ENCODE measurements at places on chromosomes 7 and 10.

DNA sequence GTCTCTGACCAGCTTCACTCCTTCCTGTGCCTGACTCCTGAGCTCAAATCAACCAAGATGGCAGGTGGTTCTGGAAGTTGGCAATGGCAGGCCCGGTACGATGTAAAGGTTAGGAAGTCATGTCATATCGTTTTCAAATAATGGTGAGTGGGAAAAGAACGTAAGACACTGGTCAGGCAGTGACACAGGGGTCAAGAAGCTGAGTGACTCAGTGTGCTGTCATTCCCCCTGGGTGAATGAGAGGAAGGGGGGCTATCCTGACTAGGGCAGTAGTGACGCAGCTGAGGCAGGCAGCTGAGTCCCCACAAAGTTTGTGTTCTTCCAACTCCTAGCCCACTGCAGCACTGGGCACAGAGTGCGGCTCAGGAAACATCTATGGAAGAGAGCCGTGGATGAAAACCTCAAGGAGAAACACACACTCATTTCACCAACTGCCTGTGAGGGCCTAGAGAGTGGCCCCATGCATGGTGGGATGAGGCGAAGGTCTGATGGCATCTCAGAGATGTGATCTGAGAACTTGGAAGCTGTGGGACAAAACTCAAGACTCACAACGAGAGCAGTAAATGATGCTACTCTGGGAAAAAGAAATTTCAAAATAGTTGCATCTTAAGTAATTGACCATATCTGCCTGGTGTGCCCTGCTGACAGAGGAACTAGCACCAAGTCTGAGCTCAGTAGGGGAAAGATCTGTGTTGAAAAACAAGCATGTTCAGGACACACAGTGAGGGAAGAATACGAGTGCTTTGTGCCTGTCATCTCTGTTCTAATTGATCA, 23.2 kb downstream of the CREB3L2 start:
- DNase-seq = no peak

DNA sequence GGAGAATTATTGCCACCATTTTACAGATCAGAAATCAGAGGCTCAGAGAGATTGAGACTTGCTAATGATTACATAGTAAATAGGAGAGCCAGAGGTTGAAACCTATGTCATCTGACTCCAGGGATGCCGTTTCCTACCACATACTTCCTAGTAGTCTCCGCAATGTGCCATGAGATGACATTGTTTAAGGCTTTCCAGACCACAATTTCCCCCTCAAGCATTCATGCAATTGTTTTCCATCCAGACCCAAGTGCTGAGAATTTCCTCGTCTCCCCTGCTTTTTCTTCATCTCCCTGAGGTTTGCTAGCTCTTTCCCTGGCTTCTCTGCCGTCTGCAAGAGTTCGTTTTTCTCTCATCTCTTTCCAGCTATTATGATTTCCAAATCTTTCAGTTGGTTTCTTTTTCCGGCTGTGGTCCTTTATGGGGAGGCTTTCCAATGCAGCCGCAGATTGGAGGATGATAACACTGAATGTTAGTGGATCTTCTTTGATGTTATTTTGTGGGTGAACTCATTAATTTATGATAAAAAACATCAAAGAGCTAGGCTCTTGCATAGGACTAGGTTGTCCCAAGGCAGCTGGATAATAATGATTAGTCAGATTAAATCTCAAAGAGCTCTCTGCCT, 6.9 kb upstream of the GOLGA7B start:
- no peak for DNase-seq

- no peak for DNase-seq
Observed at GRCh38 chr10:44352316-44353127, 32.4 kb downstream of the CXCL12 start.

- no peak for DNase-seq
Observed at GRCh38 chr7:103857435-103857834, 132.0 kb downstream of the RELN start.

DNA sequence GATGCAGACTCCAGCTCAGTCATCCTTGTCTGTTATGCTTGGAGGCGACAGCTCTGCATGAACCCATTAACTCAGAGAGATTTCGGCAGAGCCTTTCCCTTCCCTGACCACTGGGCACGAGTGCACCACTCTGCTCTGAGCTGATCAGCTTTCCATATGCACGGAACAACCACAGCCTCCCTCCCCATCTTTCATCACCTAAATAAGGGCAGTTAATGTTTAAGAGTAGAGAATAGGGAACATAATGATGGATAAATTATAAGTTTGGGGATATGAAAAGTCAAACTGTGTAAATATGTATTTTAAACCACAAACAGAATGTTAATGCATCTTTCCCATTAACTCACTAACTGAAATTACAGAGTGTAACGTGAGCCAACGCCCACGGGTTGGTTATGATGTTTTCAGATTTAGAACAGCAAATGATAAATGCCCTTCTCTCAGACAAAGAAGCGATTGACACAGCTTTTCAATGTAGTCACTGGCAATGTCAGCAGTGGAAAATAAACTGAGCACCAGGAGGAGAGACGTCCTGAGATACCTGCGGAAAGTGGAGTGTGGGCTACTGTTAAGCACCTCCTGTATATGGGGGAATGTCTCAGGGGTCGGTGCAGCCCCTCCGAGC, 658.2 kb downstream of the LRMDA start:
- no peak for DNase-seq

DNA sequence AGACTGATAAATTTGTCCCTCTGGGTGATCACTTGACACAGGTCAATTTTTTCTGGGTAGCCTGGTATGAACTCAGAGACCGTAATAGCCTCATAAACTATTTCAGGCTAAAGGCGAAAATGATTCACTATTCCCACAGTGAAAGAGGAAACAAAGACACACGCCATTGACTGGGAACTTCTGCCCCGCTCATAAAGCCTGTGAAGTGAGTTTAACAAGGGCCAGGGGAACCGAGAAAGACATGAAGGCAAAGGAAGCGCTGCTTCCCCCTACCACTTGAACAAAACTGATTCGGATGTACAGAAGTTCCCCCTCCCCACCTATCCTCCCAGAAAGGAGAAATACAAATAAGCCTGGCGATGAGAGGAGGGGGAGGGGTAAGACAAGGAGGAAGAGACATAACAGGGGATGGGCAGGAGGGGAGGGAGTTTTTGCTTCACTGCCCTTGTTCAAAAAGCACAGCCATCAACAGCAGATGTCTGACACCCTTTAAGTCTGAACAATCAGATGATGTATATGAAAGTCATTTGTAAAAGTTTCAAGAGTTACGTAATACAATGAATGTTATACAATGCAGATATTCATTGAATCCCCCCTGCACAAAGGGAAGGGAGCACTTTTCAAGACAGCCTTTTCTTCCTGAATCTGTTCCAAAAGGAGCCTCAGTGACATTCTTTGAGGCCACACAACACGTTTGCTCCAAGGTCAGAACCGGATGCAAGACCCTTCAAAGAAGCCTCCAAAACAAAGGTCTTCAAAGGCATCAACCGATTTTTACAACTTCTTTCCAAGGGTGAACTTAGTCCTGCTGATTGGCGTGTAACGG, 734 bp downstream of the ABCB4 start:
- no peak for DNase-seq

DNA sequence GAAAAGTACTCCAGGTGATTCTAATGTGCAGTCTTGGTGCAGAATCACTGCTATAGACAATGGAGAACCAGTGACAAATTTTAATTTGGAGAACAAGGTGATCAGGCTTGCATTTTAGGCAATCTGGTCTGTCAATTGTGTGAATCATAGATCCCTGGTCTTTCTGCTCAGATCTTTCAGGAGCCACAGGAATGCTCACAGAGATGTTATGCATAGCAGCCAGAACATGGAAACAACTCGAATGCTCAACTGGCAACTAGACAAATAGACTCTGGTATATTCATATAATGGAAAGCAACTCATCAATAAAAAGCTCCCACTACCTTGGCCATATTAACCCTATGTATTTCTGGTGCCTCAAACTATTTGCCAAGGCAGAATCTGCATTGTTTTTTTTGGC, 209.1 kb downstream of the PHF14 start:
- no peak for DNase-seq

DNA sequence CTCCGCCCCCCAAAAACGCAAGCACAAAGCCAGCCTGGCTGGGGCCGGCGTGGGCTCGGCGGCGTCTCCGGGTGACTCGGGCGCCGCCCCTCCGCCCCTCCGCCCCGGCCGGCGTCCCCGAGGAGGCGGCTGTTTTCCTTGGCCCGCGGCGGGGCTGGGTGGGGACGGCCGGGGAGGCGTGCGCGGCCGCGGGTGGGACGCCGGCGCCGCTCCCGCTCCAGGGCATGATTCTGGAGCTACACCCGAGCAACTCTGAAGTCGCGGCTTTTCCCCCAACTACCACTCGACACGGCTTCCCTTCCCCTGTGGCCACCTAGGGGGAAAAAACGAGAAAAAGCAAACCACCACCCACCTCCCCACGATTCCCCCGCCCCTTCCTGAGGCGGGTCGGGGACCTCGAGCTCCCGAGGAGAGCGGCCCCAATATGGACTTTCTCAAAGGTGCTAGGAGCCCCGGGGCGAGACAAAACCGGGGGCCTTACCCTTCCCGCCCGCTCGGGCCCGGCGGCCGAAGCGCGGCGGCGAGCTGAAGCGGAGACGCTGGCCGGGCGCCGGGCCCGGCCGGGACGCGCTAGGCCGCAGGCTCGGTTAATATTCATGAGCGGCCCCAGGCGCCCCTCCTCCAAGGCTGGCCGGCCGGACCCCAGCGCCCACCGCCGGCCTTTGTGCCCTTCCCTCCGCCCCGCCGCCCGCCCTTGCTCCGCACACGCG, 856 bp downstream of the ARHGAP21 start:
- peak; percentile 54 for DNase-seq

DNA sequence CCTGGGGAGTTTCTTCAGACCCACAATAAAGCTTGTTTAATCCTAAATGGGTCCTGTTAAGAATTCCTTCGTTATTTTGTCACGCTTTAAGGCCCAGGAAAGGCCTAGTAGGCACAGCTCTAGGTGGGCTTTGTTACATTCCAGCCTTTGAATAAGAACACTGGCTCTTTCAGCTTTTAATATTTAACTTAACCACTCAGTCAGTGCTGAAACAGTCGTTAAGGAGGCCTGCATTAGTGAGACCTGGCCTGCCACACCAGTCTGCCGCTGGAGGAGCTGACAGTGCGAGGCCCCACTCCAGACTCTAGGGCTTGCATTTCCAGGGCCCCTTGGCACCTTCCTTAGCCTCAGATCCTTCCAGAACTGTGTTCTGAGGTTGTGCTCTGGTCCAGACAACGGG, 351.4 kb downstream of the GLRX3 start:
- no peak for DNase-seq

DNA sequence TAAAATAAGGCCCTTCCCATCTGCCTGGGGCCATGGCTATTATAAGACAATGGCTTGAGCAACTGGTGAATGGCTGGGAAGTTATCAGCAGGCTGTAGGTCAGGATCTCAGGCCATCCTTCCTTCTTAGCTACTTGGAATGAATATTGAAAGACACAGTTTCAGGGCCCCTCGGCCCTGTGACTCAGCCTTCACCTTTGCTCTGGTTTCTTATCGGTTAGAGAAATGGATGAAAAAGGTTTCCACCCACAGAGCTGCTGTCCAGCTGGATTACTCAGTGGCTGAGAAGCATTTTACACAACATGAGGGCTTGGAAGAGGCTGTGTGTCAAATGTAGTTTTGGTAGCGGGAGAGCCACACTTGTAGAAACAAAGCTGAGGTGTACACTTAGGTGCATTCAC, 9.4 kb downstream of the ACSL5 start:
- no peak for DNase-seq

DNA sequence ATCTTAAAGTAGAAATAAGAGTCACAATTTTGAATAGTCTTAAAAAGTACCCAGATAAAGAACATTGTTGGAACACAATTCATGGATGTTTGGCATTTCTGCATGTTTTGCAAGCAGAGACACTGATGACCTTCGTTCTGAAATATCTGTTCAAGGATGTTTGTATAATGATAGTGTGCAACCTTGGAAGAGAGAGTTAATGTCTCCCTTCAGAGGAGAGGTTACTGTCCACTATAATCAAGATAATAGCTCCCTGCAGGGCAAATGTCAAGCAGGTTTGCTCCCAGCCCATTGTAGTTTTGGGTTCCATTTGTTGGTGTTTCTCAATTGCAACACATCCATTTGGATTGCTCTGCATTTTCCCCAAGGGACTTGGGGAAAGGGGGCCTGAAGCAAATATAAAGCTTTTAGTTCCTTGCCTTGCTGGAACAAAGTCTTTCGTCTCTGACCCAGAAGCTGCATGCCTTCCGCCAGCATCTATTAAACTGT, 45.2 kb downstream of the COL1A2 start:
- no peak for DNase-seq

DNA sequence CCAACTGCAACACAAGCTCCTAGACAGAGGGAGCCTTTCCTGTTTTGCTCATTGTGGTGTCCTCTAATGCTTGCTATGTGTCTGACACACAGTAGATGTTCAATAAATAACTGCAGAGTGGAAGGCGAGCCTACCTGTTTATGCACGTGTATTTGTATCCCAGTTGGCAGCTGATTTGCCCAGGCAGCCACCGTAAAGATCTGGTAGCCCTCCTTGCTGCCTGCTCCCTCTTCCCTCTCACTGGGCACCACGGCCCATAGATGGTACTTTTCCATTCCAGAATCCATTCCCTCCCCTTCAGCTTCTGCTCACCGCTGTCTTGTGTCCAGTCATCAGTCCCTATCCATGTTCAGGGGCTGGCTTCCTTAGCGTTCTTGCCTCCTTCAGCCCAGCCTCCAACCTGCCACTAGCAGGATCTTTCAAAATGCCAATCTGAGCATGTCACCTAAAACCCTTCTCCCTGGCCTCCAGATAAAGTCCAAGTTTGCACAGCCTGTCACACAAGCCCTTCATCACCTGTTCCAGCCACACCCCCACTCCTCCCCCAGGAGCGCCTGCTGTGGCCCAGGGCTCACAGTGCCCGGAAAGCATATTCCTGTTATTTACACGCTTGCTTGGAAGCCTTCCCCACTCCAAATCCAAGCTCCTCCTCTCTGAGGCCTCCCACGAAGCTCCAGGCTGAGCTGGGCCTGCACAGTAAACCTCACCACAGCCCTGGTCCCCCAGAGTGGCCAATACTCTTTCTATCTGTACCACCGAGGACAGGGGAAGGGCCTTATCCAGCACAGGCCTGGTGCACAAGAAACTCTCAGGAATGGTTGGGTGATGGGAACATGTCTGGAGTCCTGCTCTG, 21.0 kb downstream of the ZCCHC24 start:
- DNase-seq = no peak

DNA sequence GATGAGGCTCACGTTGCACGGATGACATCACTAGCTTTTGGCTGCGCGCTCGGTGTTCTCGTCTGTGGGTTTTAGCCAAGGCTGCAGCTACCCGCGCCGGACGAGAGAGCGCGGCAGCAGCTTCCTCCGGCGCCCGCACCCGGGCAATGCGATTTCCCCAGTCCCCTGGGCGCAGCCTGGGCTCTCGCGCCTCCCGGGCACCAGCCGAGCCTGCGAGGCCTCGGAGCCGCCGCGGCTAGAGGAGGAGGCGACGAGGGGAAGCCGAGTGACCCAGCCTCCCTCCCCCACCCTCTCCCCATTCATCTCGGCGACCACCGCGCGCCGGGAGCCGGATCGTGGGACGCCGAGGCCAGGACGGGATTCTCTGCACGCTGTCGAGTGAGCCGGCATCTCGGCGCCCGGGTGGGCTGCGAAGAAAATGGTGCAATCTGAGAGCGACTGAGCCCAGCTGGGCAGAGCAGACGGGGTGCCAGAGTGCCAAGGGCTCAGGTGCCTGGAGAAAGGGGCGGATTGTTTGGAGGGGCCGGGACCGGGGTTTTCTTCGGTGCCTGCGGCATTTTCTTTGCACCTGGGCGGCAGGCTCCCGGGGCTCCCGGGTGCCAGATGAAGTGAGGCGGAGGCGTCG, 1.2 kb upstream of the TMEM178B start:
- DNase-seq = peak; percentile 32

- no peak for DNase-seq
Observed at GRCh38 chr7:106818736-106819135, 46.3 kb upstream of the PIK3CG start.

- no peak for DNase-seq
Observed at GRCh38 chr7:84249656-84250055, 55.1 kb upstream of the SEMA3A start.

Data from stimulated activated CD4-positive, alpha-beta T cell treated with anti-CD3 and anti-CD28 coated beads, Interleukin-2, amount 100 ng/mL, for 24 hours (primary cell).